ENCODE measurements at places on chromosomes 1 and 21.
A peak's percentile ranks its signal among the peaks of the same experiment; 100 is the strongest.

GRCh38 chr1:41842993-41843755, 75.5 kb downstream of the HIVEP3 start:
- peaks cover 39% of the 10 kb centered on the region for H3K4me1 ChIP-seq
- no peak overlapping the region for H3K4me3 ChIP-seq
- no peak for DNase-seq
- no peaks in the 10 kb centered on the region for H3K27me3 ChIP-seq
- peaks cover 7% of the 10 kb centered on the region for H3K36me3 ChIP-seq
- H3K27ac ChIP-seq, result no peak overlapping the region

GRCh38 chr1:45444609-45445131, 46.3 kb downstream of the TESK2 start:
- no peaks in the 10 kb centered on the region for H3K36me3 ChIP-seq
- DNase-seq, result no peak
- no peaks in the 10 kb centered on the region for H3K27me3 ChIP-seq
- H3K4me3 ChIP-seq, result no peak overlapping the region
- H3K4me1 ChIP-seq, result no peaks in the 10 kb centered on the region

- no peaks in the 10 kb centered on the region for H3K27me3 ChIP-seq
- H3K36me3 ChIP-seq, result peaks cover 97% of the 10 kb centered on the region
- peak overlapping the region; percentile 87 for H3K27ac ChIP-seq
- H3K4me3 ChIP-seq, result no peak overlapping the region
Observed at GRCh38 chr1:161121042-161121650, 3.2 kb downstream of the NIT1 start.

DNA sequence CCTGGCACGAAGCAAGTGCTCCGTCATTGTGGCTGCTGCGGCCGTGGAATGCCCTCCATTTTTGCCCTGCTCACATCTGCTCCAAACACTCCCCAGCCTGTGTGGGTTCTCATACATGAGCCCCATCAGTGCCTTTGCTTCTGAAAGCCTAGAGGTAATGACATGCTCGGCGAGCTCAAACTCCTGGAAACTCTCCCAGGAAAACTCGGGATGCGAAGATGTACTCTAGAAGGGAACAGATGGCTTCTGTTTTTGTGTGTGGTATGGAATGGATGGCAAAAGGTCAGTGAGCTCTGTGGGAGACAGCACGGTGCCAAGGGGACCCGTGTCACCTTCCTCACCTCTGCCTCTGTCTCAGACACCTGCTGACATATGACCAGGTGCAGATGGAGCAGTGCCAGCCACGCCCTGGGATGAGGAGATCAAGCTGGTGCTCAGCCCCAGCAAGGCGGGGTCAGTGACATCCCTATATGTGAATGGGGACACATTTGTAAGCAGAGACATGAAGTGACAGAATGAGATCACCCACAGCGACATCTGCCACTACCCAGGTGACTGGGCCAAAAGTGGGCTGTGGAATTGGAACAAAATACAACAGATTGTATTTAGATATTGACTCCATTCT, 84.1 kb upstream of the COX20 start:
- H3K4me3 ChIP-seq, result no peak overlapping the region
- DNase-seq, result no peak
- no peak overlapping the region for H3K27ac ChIP-seq
- H3K4me1 ChIP-seq, result no peaks in the 10 kb centered on the region

GRCh38 chr1:110150330-110151174, at the start of gene SLC6A17:
TSS of gene SLC6A17 (plus strand) at chr1:110150494. CDS start at chr1:110166930, 16,436 bp downstream.
- peaks cover 3% of the 10 kb centered on the region for H3K4me1 ChIP-seq
- no peak within 1 kb of the TSS for H3K27ac ChIP-seq
- H3K36me3 ChIP-seq, result no peaks in the 10 kb centered on the region
- H3K4me3 ChIP-seq, result no peak within 1 kb of the TSS
- peak; percentile 60 for DNase-seq

DNA sequence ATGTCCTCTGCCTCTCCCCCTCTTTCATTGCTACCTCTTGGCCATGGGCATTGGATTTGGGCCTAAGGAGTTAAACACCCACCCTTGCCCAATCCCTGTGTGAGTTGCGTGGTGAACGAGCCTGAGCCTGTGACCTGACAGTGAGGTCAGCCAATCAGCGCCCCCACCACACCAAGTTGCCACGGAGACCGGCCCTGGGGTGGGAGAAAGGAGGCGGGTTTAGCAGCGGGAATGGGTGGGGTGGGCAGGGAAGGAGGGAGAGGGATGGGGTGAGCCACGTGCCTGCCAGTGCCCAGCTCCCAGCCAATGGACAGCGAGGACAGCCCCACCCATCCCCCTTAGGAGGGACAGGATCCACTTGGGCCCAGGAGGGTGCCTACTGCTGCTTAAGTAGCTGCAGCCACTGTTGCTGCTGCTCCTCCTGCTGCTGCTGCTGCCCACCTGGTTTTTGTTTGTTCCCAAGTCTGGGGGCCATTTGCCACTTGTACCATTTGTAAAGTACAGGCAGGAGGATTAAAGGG, 9.5 kb downstream of the ZBTB7B start:
- peaks cover 71% of the 10 kb centered on the region for H3K36me3 ChIP-seq
- H3K4me3 ChIP-seq, result peak overlapping the region; percentile 64
- H3K27ac ChIP-seq, result peak overlapping the region; percentile 91
- H3K27me3 ChIP-seq, result no peaks in the 10 kb centered on the region
- H3K4me1 ChIP-seq, result peaks cover 80% of the 10 kb centered on the region

DNA sequence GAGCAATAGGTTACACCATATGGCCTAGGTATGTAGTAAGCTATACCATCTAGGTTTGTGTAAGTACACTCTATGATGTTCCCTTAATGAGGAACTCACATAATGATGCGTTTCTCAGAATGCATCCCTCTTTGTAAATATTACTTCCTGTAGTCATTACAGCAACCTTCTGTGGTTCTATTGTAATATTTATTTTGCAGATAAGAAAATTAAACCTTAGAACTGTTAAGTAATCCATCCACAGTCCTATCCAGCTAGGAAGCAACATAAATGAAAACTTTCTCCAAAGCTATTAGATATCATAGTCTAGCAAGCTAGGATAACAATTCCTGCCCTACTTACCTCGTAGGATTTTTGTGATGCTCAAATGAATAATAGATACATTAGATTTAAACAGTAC, 88.7 kb downstream of the WLS start:
- H3K4me3 ChIP-seq, result no peak overlapping the region
- H3K27me3 ChIP-seq, result peaks cover 2% of the 10 kb centered on the region

- no peaks in the 10 kb centered on the region for H3K36me3 ChIP-seq
- H3K27me3 ChIP-seq, result peaks cover 4% of the 10 kb centered on the region
- H3K4me1 ChIP-seq, result no peaks in the 10 kb centered on the region
- DNase-seq, result no peak
Observed at GRCh38 chr1:245398180-245398579, 243.4 kb downstream of the KIF26B start.

DNA sequence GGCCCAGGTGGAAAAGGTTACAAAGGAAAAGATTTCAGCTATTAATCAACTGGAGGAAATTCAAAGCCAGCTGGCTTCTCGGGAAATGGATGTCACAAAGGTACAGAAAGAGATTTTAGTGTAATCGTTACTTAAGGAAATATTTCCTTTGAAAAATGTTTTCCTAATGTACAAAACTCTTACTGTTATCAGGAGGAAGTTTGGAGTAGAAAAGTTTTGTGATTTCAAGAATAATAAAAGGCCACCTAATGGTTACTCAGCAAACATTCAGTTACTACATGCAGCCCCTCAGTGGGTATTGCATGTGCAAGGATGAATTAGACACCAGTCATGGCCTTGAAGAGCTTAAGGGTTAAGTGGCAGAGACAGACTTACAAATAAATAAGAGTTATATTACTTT, 85.2 kb downstream of the SDCCAG8 start:
- H3K4me1 ChIP-seq, result peaks cover 15% of the 10 kb centered on the region
- DNase-seq, result no peak
- no peak overlapping the region for H3K4me3 ChIP-seq
- H3K27me3 ChIP-seq, result no peaks in the 10 kb centered on the region

DNA sequence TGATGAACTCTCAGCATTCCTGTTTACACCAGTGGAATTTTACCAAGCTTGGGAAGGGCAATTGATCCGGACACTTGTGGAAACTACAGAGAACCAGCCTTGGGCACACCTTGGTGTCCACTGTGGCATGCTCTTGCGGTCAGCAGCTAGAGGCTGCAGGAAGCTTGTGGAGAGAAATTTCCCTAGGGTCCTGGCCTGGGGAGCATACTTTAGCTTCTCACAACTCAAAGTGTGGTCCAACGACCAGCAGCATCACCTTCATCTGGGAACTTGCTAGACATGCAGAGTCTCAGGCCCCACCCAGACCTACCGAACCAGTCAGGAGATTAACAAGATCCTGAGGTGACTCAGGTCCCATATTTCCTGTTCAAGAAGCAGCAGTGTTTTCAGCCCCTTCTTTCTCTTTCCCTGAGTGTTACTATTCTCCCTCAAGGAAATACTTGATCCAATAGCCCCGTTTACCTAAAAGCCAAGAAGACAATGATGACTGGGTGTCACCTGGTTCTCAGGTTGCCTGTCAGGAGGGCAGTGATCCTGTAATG, 55.7 kb upstream of the KCNE2 start:
- H3K27ac ChIP-seq, result no peak overlapping the region
- H3K27me3 ChIP-seq, result peaks cover 7% of the 10 kb centered on the region
- H3K36me3 ChIP-seq, result no peaks in the 10 kb centered on the region

GRCh38 chr1:28136922-28137613, 39.4 kb downstream of the PTAFR start:
- no peak for DNase-seq
- peaks cover 13% of the 10 kb centered on the region for H3K4me1 ChIP-seq
- no peak overlapping the region for H3K27ac ChIP-seq

DNA sequence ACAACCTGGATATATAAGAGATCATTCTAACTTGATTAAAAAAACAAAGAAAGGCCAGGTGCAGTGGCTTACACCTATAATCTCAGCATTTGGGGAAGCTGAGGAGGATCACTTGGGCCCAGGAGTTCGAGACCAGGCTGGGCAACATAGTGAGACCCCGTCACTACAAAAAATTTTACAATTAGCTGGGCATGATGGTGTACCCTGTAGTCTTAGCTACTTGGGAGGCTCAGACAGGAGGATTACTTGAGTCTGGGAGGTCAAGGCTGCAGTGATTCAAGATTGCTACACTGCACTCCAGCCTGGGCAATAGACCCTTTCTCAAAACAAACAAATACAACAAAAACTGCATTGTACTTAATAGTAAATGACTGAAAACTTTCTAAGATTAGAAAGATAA, 169.3 kb downstream of the SLC45A1 start:
- H3K36me3 ChIP-seq, result peaks cover 28% of the 10 kb centered on the region
- no peak overlapping the region for H3K4me3 ChIP-seq
- DNase-seq, result no peak
- H3K27me3 ChIP-seq, result no peaks in the 10 kb centered on the region
- H3K27ac ChIP-seq, result peak overlapping the region; percentile 13

DNA sequence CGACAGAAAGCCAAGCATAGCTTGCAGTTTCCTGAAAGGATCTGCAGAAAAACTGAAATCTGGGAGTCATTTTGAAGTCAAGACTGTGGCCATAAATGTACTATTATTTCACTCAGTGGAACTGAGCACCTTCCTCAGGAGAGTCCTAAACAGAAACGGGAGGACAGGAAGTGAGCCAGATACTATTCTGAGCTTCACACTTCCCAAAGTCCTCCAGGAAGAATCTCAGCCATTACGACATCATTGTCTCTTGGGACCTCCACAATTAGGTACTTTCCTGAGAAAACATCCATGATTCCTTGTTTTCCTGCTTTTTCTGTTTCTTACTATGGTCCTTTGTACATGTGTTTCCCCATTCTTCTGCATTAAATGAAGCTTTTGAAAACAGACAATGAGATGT, 299.2 kb upstream of the USP25 start:
- H3K27ac ChIP-seq, result no peak overlapping the region
- no peaks in the 10 kb centered on the region for H3K36me3 ChIP-seq
- H3K4me1 ChIP-seq, result peaks cover 2% of the 10 kb centered on the region
- no peaks in the 10 kb centered on the region for H3K27me3 ChIP-seq
- DNase-seq, result no peak
- no peak overlapping the region for H3K4me3 ChIP-seq

DNA sequence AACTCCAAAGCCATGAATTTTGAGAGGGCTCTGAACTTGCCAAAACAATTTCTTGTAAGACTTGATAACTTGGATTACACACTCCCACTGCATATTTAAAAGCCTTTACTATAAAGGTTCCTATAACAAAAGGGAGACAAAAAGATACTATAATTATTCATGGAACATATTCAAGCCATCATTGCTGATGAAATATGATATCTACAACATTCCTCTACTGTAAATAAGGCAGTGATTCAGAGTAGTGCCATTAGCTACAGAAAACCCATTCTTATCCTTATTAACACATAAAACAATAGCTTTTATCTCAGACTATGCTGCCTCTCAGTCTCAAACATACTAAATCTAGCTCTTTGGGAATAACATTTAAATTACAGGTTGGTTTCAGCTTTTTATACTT, 675.5 kb upstream of the CXADR start:
- no peak overlapping the region for H3K27ac ChIP-seq
- DNase-seq, result no peak
- no peaks in the 10 kb centered on the region for H3K36me3 ChIP-seq
- H3K27me3 ChIP-seq, result no peaks in the 10 kb centered on the region
- no peaks in the 10 kb centered on the region for H3K4me1 ChIP-seq

GRCh38 chr1:67832737-67833601, at the start of gene GNG12:
TSS of gene GNG12 (minus strand) at chr1:67833467. CDS start at chr1:67707686, 125,781 bp downstream.
- H3K36me3 ChIP-seq, result no peaks in the 10 kb centered on the region
- DNase-seq, result peak; percentile 50
- peaks cover 75% of the 10 kb centered on the region for H3K27me3 ChIP-seq
- no peak within 1 kb of the TSS for H3K27ac ChIP-seq
- H3K4me3 ChIP-seq, result peak within 1 kb of the TSS; percentile 72

- no peaks in the 10 kb centered on the region for H3K4me1 ChIP-seq
- H3K27me3 ChIP-seq, result no peaks in the 10 kb centered on the region
- no peak overlapping the region for H3K4me3 ChIP-seq
- no peak for DNase-seq
- no peaks in the 10 kb centered on the region for H3K36me3 ChIP-seq
- no peak overlapping the region for H3K27ac ChIP-seq
Observed at GRCh38 chr1:210496063-210496462, 167.4 kb downstream of the HHAT start.

DNA sequence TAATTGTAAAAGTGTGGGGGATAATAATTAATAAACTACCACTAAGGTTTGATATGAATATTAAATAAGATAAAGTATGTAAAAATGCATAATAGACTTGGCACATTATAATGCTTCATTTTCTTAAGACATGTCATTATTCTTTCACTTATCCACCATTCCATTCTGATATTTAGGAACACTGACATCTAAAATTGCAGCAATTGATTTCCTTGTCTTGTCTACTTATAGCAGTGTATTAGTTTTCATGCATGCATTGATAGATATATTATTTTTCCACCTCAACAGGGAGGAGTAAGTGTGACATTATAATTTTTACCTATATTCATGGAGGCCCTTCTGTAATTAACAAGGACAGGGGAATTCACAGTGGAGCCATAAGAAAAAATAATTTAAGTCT, 41.6 kb upstream of the RGS4 start:
- DNase-seq, result no peak
- H3K27ac ChIP-seq, result no peak overlapping the region
- H3K36me3 ChIP-seq, result no peaks in the 10 kb centered on the region
- no peaks in the 10 kb centered on the region for H3K4me1 ChIP-seq

GRCh38 chr1:173503391-173503790, 26.3 kb downstream of the PRDX6 start:
- H3K27me3 ChIP-seq, result no peaks in the 10 kb centered on the region
- H3K4me3 ChIP-seq, result no peak overlapping the region
- DNase-seq, result no peak
- H3K4me1 ChIP-seq, result no peaks in the 10 kb centered on the region
- no peaks in the 10 kb centered on the region for H3K36me3 ChIP-seq

Measured in activated T-cell treated with anti-CD3 and anti-CD28 coated beads, Interleukin-2, amount 50 U/mL, for 24 hours (primary cell).